Stromal cell of bone marrow (primary cell): ENCODE measurements at places on chromosomes 12 and 14.
A peak's percentile ranks its signal among the peaks of the same experiment; 100 is the strongest.

DNA sequence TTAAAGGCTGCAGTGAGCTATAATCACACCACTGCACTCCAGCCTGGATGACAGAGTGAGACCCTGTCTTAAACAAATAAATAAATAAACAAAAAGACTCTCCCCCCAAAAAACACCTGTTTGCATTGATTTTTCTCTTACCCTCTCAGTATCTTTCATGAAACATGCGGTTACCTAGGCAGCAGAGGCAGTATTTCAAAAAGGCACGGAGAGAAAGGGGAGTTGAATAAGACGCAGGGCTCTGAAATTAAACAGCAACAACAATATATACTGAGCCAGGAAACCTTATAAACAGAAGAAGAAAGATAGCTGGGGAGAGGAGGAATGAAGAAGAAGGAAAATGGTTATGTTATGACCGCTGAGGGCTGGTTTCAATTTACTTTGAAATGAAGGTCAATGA, 277.6 kb downstream of the BTG1 start:
- DNase-seq: no peak

- DNase-seq: no peak
Measured at GRCh38 chr14:38090506-38090905, 117.2 kb upstream of the SSTR1 start.

DNA sequence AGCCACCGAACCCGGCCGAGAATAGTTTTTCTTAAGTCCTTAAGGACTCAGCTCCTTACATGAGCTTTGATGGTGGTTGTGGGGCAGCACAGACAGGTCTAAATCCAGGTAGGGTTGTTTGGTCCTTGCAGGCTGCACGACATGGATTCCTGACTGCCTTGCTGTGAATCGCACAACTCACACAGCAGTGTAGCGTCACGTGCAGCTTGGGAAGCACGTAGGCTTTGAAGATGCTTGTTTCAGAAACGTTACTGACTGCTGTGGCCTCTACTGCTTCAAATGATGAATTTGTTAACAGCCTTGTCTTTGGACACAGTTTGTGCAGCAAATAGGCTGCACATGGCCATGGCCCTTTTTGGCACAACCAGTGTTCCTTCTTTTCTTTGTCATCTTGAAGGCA, 29.9 kb downstream of the ZBTB42 start:
- DNase-seq: no peak

DNA sequence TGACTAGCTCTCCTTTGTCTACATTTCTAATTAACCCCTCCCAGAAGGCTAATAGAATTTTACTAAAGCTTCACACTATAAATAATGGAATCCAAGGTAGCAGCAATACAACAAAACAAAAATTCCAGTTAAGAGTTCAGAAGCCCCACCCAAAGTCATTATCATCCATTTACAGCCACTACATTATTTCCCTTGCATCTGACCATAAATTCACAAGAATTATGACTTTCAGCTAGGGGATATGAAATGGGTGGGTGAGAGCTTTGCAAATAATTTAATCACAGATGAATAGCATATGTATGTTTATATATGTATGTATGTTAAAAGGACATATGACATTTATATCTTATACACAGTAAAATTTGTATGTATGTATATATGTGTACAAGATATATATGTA, 65.3 kb upstream of the PTGDR start:
- DNase-seq: no peak

GRCh38 chr14:36268121-36268520, 52.3 kb downstream of the MBIP start:
- DNase-seq: no peak

GRCh38 chr12:27824126-27824842, 44.2 kb upstream of the MANSC4 start:
- no peak for DNase-seq

DNA sequence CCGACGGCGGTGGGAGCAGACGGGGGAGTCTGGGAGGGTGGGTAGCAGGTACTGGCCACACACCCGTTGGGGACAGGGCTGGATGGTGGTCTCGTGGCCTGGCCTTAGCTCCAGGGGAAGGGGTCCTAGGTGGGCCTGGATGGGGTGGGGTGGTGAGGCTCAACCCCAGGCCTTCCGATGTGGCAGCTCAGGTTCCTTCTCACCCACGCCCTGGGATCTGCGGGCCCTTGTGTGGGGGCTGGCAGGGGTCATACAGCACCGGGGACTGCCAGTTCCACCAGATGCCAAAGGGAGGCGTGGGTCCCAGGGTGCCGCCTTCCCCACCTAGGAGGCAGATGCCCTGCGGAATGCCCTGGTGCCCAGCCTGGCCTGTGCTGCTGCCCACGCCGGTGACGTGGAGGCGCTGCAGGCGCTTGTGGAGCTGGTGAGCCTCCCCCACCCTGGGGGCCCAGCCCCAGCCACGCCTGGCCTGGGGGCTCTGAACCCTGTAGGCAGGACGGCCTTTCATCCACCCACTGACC, 21.0 kb downstream of the ASPG start:
- no peak for DNase-seq

DNA sequence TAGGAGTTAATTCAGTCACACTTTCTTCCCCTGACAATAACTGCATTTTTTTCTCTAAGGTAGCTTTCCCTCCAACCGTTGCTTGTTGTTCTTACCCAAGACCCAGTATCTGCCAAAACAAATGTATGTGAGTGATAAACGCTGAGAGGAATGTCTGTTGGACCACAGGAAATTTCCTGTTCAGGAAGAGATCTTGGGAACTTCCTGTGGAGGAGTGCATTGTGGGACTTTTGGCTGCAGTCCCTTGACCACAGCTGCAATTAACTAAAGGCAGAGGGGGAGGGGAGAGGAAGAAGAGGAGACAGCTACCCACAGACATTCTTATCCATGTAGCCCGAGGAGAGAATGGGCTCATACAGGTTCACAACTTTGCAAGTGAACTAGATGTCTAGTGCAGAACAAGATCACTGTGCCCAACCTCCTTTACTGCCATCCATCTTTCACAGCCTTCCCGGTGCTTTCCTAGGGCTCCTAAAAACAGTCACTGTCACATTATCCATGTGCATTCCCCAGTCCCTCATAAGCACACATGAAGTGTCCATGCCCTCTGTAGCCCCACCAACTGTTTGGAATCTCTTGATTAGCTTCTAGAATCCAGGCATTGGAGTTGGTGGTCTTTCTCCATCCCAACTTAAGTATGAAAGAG, 149.5 kb downstream of the ETV6 start:
- DNase-seq: no peak

- DNase-seq: no peak
Measured at GRCh38 chr12:94111302-94111701, 37.1 kb upstream of the PLXNC1 start.

DNA sequence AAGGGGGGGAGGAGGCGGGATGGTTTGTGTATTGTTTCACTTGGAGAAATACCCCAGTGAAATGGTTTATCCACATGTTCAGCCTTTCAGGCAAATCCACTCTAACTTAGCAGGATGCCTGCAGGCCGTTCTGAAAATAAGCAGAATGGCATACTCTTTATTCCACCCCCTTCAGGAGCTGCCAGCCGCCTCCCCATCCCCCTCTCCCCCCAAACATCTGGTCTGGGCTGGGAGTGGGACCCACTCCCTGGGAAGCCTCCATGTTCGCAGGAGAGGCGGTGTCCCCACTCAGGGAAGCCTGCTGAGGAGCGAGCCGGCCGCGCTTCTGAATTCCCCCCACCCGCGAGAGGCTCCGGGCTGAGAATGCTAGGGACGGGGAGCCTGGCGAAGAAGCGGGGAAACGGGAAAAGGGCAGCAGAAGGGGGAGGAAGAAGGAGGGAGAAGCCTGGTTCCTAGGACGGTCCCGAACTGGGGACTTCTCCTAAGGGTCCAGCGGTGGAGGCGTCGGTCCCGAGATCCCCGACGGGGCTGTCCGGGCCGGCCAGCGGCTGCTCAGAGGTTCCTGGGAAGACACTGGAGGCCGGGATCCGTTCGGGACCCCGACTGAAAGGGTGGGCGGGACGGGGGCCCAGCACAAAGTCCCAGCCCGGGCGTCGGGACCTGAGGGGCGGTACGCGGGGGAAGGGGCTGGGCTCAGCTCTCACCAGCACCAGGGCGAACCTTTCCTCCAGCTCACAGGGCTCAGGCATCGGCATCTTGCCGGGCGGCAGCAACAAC, 666 bp downstream of the FMNL3 start:
- DNase-seq: no peak

- peak; percentile 13 for DNase-seq
Measured at GRCh38 chr12:113961921-113962710, 4.0 kb downstream of the RBM19 start.
